ENCODE measurements at places on chromosomes 12 and 14. TPM values are rescaled to one million over a fixed set of nuclear protein-coding genes. Genes with fewer than 3 reads are reported as not detected.

DNA sequence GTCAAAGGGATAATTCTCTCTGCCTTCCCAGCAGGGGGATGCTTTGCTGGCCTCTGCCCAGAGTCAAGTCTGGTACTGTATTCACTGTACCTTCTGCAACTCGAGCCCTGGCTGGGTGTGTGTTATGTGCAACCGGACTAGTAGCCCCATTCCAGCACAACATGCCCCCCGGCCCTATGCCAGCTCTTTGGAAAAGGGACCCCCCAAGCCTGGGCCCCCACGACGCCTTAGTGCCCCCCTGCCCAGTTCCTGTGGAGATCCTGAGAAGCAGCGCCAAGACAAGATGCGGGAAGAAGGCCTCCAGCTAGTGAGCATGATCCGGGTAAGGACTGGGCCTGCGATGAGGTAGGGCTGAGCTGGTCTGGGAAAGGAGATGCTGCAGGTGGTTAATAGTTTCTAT is 3.3 kb downstream of the RNF31 start:
- no peak for DNase-seq

- no peak for DNase-seq
These were observed 426.5 kb downstream of the MED13L start for GRCh38 chr12:115850957-115851356.

- no peak for DNase-seq
These were observed 315.5 kb downstream of the RMST start for GRCh38 chr12:97778111-97778510.

DNA sequence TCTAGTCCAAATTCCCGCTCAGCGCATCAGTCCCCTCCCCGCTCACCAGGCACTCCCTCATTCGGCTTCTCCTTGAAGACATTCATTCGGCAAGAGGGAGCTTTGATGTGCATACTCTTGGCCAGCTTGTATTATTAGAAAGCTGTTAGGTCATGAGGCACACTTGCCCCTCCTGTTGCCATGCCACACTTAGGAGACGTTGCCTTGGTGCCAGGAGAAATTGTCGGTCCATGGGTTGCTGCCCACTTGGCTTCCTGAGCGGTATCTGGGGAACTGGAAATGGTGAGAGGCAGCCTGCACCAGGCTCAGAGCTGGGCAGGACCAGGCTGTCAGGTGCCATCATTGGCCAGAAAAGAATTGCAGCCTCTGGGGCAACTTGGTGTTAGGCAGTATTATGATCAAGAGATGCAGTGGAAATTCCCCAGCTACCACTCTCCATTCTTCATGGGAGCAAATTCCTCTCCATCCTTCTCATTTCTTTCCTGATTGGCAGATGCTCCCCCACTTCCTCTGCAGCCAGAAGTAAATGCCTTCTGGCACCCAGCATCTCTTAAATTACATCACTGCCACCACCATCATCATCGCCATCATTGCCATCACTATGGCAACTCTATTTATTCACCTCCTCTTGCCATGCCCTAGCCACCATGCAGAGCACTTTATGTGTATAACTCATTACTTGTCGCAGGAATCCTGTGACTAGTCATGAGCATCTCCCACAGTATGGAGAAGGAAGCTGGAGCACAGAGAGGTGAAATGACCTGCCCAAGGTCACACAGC is 12.4 kb downstream of the CABP1 start:
- no peak for DNase-seq

The RARG gene
- total RNA-seq, result 11.9 TPM

The SOAT2 gene
- total RNA-seq, result not detected

DNA sequence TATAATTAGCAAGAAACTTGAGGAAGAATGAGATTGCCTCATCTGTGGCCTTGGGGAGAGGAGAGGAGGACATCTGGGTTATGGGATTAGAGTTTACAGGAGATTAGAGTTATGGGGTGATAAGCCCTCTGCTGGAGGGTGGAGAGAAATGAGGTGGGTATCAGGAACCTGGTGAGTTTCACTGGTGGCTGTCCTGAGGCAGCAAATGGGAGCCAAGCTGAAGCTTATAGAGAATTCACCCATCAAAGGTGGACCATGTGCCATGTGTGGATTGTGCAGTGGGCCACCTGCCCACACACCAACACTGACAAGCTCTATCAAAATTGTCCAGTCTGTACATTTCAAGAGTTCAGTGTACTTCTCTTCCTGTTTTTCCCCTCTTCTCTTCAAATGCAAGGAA is 135.3 kb downstream of the AEBP2 start:
- peak; percentile 54 for DNase-seq

DNA sequence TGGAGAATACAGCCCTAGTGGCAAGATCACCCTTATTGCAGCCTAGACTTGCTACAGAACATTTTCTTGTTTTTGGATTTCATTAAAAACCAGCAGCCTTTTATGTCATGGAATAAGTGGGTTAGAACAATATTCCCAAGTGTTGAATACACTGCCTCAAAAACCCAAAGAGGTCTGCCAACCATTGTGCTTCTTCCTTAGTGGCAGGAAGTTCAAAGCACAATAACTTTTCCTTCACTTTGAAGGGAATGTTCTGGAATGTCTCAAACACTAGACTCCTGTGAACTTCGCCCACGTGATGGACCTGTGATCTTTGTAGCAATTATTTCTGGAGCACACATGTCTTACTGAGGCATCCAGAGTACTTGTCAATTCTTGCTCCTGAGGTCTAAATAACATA is 8.5 kb downstream of the SLC17A8 start:
- DNase-seq, result no peak

DNA sequence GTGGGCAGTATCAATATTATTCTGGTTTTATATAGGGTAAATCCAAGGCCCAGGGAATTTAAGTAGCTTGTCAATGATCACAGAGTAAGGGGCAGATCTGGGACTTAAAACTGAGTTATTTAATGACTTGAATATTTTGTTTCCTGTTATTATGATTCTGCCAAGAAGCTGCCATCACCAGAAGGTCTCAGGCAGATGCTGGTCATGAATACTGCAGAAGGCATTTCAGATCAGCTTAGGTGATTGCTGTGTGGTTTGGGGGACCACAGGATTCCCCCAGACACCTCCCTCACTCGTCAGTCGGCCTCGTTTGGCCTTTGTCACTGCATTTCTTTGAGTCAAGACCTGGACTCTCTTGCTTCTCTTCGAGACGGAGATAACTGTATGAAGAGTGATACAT is 47.7 kb upstream of the EVL start:
- DNase-seq, result no peak

The LMNTD1 gene
- total RNA-seq, result under 0.01 TPM

- DNase-seq, result no peak
These were observed 13.9 kb downstream of the PDZRN4 start for GRCh38 chr12:41202051-41202450.

The CLEC2A gene
- not detected for total RNA-seq

DNA sequence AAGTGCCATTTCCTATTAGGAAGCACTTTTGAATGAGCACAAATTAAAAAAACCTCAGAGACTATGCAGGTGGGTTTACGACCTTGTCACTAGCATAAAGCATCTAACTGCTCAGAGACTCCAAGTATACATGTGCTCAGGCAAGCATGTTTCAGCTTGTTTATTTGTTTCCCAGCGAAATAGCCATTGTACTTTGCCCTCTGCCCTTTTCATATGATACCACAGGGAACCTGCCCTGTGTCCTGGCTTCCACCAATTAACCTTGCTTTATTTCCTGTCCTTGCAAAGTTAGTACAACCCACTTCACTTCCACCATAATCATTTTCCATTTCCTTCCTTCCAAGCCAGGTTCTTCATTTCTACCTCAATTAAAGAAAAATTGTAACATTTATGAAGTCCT is 194.9 kb downstream of the DUSP6 start:
- DNase-seq, result no peak

GRCh38 chr14:38941488-38941887 is 161.5 kb downstream of the SEC23A start:
- no peak for DNase-seq

The SDR9C7 gene
- not detected for total RNA-seq

GRCh38 chr12:77102123-77102522 is 36.8 kb upstream of the E2F7 start:
- no peak for DNase-seq

The PSMC6 gene
- total RNA-seq, result 64.8 TPM

The DDHD1 gene
- total RNA-seq, result 10.4 TPM

- DNase-seq, result peak; percentile 50
These were observed 51.1 kb downstream of the GTF2A1 start for GRCh38 chr14:81169711-81170103.

The SMCO2 gene
- 0.13 TPM for total RNA-seq

The KRT74 gene
- not detected for total RNA-seq

DNA sequence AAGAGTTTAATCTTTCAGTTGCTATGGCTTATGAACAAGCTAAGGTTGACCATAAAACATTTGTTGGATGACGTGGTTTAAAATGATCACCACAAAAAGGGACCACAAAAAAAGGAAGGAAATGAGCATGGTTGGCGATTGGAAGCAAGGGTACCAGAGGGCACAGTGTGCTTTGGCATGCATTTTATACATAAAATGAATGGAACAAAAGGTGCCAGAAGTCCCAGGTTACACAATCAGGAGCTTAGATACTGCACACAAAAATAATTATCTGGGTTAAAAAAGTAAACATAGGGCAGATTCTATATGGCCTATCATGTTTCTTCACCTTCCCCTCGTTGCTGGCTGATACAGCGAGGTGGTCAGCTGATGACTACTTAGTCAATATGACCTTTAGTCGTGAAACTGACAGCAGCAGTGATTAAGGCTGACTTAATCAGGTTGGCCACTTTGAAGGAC is 50.7 kb downstream of the ZC3H14 start:
- peak; percentile 84 for DNase-seq

- no peak for DNase-seq
These were observed 122.0 kb upstream of the FRMD6 start for GRCh38 chr14:51529736-51530135.

DNA sequence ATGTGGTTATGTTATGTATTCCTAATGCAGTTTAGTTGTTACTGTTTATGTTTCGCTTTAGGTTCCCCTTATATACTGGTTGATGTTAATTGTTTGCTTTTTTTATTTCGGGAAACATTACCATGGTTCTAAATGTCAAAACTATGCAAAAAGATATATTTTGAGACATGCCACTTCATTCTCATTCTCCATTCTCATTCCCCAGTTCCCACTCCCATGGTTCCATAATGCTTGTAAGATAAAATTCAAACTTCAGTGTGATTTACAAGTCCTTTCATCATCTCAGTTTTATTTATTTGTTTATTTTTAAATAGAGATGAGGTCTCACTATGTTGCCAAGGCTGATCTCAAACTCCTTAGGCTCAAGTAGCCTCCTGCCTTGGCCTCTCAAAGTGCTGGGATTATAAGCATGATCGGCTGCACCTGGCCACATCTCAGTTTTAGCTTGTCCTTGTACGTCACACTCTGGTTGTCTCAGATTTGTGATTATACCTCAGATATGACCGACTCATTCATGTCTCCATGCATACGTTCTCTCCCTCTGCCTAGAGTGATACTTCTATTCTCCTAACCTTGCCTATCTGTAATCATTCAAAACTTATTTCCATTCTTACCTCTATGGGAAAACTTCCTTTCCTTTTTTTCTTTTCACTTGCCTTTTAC is 407.8 kb upstream of the RGS6 start:
- no peak for DNase-seq

GRCh38 chr12:83408146-83408545 is 721.4 kb downstream of the TMTC2 start:
- no peak for DNase-seq

GRCh38 chr12:104605685-104606084 is 148.9 kb downstream of the CHST11 start:
- no peak for DNase-seq

The CSAD gene
- total RNA-seq, result 5.1 TPM

GRCh38 chr12:101703487-101703886 is 6.0 kb downstream of the CHPT1 start:
- DNase-seq, result no peak

The P3H3 gene
- 22.6 TPM for total RNA-seq

The RND1 gene
- 6.1 TPM for total RNA-seq

The TNFRSF1A gene
- total RNA-seq, result 71.4 TPM

The RBP5 gene
- 0.26 TPM for total RNA-seq

- DNase-seq, result no peak
These were observed 11.6 kb downstream of the SETD3 start for GRCh38 chr14:99468836-99469592.

- no peak for DNase-seq
These were observed 14.8 kb upstream of the LRTM2 start for GRCh38 chr12:1805441-1806081.

The GDF11 gene
- total RNA-seq, result 1.3 TPM

- DNase-seq, result no peak
These were observed 123.2 kb upstream of the FOXN3 start for GRCh38 chr14:89540009-89540829.

DNA sequence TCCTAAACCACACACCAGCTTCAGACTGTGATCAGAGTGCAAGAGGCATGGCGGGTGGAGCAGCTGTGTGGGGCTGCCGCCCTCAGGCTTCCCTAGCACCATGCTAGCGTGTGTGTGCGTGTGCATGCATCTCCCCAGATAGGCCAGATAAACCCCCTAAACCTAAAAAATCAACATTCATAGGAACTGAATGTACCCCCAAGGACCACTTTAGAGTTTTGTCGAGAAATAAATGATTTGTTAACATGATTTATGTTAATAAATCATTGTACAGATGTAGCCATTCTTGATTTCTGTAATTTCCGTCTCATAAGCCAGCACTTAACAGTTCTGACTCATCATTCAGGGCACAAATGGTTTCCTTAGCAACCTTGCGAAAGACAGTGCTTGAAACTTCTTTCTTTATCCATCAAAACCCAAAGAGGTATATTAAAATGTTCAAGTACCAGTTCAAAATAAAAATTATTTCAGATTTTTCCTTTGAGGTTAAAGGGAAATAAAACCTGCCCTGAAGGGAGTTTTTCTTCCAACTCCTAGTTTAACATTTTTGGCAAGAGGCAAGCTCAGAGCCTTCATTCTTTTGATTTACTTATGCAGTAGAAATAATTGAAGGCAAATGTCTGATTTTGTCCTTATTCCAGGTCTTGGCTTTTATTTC is 206.2 kb upstream of the RGS6 start:
- DNase-seq, result no peak

- DNase-seq, result peak; percentile 69
These were observed 10.2 kb upstream of the GOLGA5 start for GRCh38 chr14:92783813-92784431.

DNA sequence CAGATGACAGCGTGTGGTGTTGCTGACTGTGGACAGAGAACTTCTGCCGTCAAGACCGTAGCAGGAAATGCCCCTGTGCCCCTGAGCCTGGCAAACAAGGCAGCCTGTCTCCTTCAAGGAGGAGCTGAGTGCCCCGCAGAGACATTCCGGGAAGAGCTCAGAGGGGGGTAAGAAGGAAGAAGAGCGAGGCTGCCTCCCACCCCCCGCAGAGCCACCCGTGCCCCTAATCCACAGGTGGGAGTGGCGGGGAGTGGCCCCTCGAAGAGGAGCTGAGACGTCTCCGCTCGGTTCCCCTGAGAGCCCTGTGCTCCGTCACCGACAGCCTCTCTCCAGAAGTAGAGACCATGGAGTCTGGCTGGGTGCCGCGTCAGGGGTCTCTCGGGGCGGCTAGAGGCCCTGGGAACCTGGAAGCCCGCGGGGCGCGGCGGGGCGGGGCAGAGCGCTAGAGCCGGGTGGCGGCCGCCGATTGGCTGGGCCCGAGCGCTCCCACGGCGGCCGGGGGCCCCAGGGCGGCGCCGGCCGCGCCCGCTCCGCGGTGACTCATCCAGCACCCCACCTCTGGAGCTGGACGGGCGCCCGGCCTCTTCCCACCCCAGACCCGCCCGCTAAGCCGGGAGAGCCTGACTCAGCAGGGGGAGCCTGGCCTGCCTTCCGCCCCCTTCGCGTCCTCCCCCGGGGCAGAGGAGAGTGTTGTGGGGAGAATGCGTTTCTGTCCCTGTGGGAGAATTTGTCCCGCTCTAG is 25.2 kb upstream of the KRT78 start:
- DNase-seq, result peak; percentile 37

The TOX4 gene
- total RNA-seq, result 16.3 TPM

The NINJ2 gene
- total RNA-seq, result 2.4 TPM

Measured in dermis microvascular lymphatic vessel endothelial cell (primary cell).